ENCODE measurements at places on chromosomes 4 and X. TPM values are rescaled to one million over a fixed set of nuclear protein-coding genes. Genes with fewer than 3 reads are reported as not detected.

Gene ODAPH
- total RNA-seq, result not detected

Gene SERTM2
- total RNA-seq, result not detected

Gene MAOA
- total RNA-seq, result 21.4 TPM

Gene NPY2R
- 117 TPM for total RNA-seq

Gene CLCN4
- 6.3 TPM for total RNA-seq

Gene PRDX4
- 304 TPM for total RNA-seq

Gene PABPC1L2B
- total RNA-seq, result not detected

Gene HHIP
- total RNA-seq, result 6.2 TPM

Gene SLC7A11
- 50.8 TPM for total RNA-seq

Gene CCSER1
- total RNA-seq, result under 0.01 TPM

Gene MAMLD1
- 0.92 TPM for total RNA-seq

Gene FDCSP
- not detected for total RNA-seq

Gene IL3RA
- 0.26 TPM for total RNA-seq

Gene ELK1
- 13.6 TPM for total RNA-seq

Gene MAP3K15
- total RNA-seq, result not detected

Gene TBC1D9
- total RNA-seq, result 32.0 TPM

Gene TMPRSS11F
- total RNA-seq, result not detected

Gene BMPR1B
- total RNA-seq, result 2.2 TPM

Gene NKX3-2
- 0.06 TPM for total RNA-seq

Gene TRIM61
- 0.92 TPM for total RNA-seq

Gene XPNPEP2
- not detected for total RNA-seq

Gene CT45A6
- total RNA-seq, result not detected

Gene RNF128
- 1.1 TPM for total RNA-seq

Gene ERCC6L
- total RNA-seq, result 3.8 TPM

Gene GPM6B
- 36.3 TPM for total RNA-seq

Gene FLNA
- 2,651 TPM for total RNA-seq

Gene TCEAL3
- 27.9 TPM for total RNA-seq

Gene IL1RAPL1
- 1.8 TPM for total RNA-seq

Gene NEXMIF
- total RNA-seq, result under 0.01 TPM

Gene SMARCA1
- 78.5 TPM for total RNA-seq

Gene DCHS2
- under 0.01 TPM for total RNA-seq

Gene SPATA18
- 10.1 TPM for total RNA-seq

Gene OTUD6A
- total RNA-seq, result not detected

Data from aortic smooth muscle cell (primary cell).